ENCODE measurements at places on chromosomes 6 and 20.
A peak's percentile ranks its signal among the peaks of the same experiment; 100 is the strongest.

DNA sequence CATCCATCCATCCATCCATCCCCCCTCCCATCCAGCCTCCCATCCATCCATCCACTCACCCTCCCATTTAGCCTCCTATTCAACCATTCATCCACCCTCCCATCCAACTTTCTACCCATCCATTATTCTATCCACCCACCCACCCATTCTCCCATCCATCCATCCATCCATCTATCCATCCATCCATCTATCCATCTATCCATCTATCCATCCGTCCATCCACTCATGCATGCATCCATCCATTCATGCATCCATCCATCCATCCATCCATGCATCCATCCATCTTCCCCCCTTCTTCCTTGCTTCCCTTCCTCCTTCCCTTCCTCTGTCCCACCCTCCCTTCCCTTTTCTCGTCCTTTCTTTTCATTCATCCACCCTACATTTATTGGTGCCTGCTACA lies 4.8 kb upstream of the BPIFB4 start:
- DNase-seq = no peak

GRCh38 chr20:36149469-36149868 lies 5.1 kb upstream of the EPB41L1 start:
- DNase-seq = peak; percentile 48

DNA sequence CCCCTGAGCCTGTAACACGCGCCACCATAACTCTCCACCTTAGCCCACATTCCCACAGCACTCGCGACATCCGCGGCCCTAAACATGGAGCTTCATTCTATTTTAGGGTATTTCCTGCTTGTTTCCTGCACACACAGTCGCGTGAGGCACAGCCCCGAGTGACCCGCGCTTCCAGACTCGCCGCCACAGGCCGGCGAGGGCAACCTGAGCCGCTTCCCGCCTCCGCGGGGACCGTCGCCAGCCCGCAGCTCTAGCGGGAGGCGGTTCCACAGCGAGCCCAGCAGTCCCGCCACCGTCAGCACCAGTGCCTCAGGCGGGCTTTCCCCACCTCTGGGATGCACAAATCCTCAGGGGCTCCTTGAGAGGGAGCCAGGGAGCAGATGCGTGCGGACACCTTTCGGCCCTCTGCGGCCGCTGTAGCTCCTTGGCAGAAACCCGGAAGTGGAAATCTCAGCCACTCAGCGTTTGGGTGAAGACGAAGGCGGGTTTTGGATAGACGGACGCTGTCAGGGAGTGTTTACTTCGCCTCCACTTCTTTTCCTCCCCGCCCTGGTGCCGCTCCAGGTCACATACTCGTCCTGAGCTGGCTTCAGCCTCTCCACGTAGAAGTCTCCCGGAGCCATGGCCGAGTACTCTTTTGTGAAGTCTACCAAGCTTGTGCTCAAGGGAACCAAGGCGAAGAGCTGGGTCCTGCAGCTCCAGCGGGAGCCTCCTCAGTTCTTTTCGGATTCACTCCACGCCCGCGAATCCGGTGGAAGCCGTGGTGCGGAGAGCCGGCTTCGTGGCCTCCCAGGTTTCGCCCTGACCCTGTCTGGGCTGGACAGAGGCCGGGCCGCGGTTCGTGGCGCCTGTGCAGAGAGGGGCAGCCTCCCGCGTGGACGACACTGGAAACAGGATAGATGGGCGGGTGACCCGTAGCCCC lies 2177.4 kb upstream of the DEFB115 start:
- no peak for DNase-seq

GRCh38 chr20:51826372-51826771 lies 24.1 kb upstream of the SALL4 start:
- no peak for DNase-seq

DNA sequence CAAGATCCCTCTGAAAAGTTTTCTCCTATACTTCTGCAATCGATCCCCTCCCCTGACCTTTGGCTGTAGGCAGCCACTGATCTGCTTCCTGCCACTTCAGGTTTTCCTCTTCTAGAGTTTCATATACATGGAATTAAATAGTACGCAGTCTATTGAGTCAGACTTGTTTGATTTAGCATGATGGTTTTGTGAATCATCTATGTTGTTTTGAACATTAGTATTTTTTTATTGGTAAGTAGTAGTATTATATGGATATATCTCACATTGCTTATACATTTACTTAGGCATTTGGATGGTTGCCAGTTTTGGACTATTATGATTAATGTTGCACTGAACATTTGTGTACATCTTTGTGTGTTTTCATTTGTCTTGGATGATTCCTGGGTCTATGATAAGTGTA lies 518.0 kb downstream of the CD109 start:
- no peak for DNase-seq

- DNase-seq = peak; percentile 43
Observed at GRCh38 chr20:63498960-63499337, at the start of gene EEF1A2. Gene EEF1A2, minus strand, starts transcription at chr20:63499083. Its CDS starts 1,320 bp downstream, at chr20:63497763.

DNA sequence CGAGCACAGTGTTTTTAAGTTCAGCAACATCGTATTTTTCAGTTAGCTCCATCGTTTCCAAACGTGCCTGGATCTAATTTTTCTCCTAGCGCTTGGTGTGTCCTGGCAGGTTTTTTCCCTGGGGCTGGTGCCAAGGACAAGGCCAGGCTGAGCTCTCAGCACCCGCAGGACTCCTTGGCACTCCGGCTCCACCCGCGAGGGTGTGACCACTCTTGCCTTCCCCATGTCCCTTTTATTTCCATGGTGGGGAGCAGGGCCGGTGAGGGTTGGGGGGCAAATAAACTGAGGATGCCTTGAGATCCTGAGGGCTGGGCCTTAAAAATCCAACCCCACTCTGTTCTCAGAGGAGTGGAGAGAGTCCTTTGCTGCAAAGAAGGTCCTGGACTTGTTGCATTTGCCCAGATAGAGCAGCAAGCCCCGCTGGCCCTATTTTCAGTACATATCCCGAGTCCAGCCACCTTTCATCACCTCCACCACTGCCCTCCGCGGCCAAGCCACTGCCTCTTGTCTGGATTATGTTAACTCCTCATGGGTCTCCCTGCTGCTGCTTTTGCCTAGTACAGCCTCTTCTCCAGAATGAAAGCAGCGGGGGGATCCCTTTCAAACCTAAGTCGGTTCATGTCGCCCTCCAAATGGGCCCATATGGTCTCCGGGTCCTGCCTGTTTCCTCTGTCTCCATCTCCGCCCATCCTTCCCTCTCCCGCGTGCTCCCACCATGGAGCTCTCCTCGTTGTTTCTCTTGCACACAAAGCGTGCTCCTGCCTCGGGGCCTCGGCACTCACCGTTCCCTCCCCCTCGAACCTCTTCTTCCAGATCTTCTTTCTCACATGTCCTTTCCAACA lies 4.5 kb upstream of the RAB44 start:
- DNase-seq = no peak

DNA sequence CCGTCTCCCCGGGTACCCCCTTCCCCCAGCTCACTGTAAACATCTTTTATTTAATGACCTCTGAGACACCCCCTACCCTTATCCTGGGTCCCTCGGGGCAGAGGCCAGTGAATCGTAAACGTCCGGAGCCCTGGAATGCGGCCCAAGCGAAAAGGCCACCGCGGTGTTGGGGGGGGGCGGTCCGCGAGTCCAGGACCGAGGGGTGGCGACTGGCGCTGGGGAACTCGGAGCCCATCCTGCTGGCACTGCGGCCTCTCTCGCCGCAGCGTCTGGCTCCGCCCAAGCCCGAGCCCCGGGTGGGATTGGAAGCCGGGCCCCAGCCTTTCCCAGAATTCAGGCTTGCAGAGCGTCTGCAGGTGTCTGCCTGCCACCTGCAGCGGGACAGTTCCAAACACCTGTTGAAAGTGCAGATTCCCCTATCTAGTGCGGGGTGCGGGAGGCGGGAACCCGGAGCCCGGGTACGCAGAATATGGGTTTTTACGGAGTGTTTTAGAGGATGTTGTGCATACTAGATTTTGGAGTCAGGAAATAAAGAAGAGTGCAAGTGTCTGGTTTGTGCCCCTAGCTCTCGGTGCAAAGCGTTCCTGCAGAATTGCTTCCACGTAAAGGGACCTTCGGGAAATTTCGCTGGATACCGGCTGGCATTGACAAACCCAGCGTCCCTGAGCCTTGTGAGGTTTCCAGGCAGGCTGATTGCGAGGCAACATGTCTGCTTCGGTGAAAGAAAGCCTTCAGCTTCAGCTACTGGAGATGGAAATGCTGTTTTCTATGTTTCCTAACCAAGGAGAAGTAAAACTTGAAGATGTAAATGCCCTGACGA lies 800 bp downstream of the RWDD2A start:
- peak; percentile 51 for DNase-seq

GRCh38 chr6:7922596-7922995 lies 12.0 kb upstream of the TXNDC5 start:
- DNase-seq = peak; percentile 29

- DNase-seq = peak; percentile 91
Observed at GRCh38 chr6:154404791-154405400, 48.3 kb upstream of the IPCEF1 start.

DNA sequence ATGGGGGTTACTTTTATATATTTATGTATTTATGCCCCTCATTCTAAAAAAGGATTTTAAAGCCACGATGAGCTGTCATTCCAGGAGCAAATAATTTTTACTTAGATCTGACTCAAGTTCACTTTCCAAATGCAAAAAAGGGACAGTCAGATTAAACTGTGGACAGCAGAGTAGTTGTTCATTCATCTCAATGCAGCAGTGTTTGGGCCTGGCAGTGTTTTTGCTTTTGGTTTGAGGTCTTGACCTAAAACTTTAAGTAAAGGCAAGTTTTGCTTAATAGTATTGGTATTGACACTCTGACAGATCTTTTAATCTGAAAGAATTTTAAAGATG lies 13.9 kb downstream of the JARID2 start:
- peak; percentile 62 for DNase-seq

- DNase-seq = no peak
Observed at GRCh38 chr6:36855750-36856149, 16.5 kb upstream of the CPNE5 start.

- DNase-seq = peak; percentile 55
Observed at GRCh38 chr6:126268092-126268491, 71.8 kb upstream of the CENPW start.

DNA sequence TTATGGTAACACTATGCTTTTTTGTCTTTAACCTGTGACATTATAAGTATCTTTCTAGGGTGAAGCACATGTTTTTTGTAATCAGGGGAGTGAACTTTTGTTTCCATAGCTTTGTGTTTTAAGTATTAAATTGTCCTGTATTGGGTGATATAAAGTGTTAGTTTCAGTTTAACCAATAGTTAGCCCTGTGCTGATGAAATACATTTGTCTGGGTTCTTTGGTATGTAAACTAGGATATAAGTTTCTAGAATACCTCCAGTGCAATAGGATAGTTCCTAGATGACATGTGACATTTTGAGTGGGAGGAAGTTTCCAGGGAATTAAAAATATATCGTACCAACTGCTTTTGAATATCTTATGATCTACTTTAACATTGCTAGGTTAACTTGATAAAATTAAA lies 611.0 kb upstream of the MARCKS start:
- DNase-seq = no peak
